Right cardiac atrium (tissue), 5 donors: ENCODE measurements at places on chromosomes 2 and 18.

DNA sequence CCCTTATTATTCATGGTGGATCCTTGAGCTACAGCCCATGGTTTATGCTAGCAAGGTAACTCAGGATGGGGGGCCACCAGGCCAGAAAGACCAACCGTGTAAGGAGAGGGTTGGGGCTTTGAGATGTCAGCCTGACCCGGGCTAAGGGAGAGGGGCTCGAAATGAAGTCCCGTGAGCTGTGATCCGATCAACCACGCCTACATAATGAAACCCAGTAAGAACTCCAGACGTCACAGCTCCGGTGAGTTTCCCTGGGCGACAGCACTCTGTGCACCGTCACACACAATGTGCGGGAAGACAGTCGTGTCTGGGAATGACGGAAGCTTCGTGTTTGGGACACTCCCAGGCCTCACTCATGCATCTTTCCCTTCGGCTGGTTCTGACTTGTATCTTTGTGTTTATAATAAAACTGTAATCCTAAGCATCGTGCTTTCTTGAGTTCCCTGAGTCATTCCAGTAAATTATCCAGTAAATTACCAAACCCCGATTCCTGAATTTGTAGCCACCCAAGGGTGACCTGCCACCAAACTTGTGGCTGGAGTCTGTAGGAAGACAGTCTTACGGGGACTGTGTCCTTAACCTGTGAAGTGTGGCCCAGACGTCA lies 44.2 kb downstream of the CYP27C1 start:
- DNase-seq, result no peak

- DNase-seq, result peak; percentile 92
Observed at GRCh38 chr2:72887032-72887739, at the start of gene SPR. SPR (plus strand) TSS chr2:72887408; CDS start chr2:72887433, 25 bp downstream.

GRCh38 chr2:27221166-27221565 lies 4.0 kb downstream of the CAD start:
- DNase-seq, result no peak

- no peak for DNase-seq
Observed at GRCh38 chr2:120244656-120245519, 7.8 kb upstream of the RALB start.

DNA sequence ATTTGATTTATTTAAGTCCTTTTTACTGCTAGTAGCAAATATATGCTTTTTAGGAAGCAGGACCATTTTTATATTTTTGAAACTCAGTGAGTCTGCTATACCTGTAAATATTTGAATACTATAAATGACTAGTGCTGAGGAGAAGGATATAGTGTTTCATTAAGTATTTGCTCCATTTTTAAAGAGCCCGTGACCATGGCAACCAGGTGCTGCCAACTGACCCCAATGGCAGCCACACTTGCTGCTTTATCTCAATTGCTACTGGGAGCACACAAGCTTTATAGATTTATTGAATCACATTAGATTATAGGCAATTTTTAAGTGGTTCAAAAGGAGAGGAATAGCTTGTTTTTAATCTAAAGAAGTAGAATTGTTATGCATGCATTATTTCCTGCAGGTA lies 142.0 kb downstream of the SCG2 start:
- DNase-seq, result no peak

GRCh38 chr2:96493072-96493471 lies 12.1 kb downstream of the NEURL3 start:
- no peak for DNase-seq

GRCh38 chr2:71474744-71475397 lies 21.5 kb downstream of the DYSF start:
- peak; percentile 70 for DNase-seq

DNA sequence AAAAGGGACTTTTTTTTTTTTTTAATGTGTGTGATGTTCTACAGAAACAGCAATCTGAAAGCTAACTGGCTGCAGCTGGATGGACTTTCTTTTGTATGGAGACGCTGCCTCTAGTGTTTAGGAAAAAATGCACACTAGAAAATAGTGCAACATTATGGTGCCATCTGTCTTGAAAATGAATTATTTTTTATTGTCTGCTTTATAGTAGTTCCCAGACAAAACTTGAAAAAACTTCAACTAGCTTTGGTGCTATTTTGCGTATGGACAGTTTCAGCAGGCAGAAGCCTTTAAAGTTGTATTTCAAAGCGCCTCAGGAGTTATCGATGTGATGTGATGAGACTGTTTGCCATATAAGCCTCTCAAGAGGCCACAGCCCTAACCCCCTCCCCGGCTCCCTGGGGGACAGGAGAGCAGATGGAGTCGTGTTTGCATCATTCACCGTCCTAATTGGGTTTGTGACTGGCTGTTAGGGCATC lies 86.9 kb downstream of the LTBP1 start:
- peak; percentile 49 for DNase-seq

DNA sequence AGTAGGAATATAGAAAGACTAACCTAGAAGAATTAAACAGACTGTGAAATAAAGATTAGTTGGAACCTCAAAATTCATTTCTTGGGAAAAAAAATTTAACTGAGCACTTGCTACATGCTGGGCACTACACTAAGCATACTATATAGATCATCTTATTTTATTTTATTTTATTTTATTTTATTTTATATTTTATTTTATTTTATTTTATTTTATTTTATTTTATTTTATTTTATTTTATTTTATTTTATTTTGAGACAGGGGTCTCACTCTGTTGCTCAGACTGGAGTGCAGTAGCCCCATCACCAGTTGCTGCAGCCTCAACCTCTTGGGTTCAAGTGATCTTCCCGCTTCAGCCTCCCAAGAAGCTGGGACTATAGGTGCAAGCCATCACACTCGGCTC lies 74.5 kb upstream of the DSC1 start:
- DNase-seq, result no peak

DNA sequence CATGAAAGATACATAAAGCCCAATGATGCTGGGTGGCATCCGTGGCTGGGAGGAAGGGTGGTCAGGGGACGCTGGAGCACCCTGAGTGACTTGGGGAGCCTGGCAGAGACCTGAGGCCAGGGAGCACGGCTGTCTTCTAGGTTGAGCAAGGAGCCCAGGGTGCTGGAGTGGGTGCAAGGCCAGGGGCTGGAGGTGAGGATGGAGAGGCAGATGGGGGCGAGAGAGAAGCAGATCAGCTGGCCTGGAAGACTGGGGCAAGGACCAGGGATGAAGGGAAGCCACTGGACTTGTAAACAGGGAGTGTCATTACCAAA lies 52.2 kb downstream of the FAM178B start:
- DNase-seq, result peak; percentile 11

DNA sequence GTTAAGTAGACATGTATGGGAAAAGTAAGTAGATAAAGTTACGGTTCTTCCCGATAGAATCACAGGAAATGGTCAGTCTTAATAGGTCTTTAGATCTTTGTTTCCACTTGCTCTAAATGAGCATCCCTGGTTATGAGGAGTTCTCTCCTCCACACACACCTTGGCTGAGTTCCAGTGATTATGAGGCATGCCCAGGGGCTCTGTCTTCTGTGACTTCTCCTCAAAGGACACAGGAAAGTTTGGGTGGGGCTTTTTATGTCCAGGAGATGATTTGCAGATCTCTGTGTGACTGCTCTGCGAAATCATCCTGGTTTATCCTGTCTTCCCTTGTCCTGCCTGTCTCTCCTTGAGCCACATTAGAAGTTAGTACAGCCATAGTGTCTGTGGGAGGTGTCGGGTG lies 83.9 kb upstream of the EML6 start:
- DNase-seq, result no peak

DNA sequence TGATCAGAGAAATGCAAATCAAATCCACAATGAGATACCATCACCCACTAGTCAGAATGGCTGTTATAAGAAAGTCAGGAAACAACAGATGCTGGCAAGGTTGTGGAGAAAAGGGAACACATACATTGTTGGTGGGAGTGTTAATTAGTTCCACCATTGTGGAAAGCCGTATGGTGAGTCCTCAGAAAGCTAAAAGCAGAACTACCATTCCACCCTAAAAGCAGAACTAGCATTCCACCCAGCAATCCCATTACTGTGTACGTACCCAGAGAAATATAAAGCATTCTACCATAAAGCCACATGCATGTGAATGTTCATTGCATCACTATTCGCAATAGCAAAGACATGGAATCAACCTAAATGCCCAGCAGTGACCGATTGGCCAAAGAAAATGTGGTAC lies 60.7 kb downstream of the ANKRD62 start:
- DNase-seq, result no peak

- DNase-seq, result no peak
Observed at GRCh38 chr2:71990122-71990521, 157.5 kb downstream of the CYP26B1 start.

GRCh38 chr18:35099911-35100310 lies 58.7 kb downstream of the MAPRE2 start:
- no peak for DNase-seq

GRCh38 chr2:136025057-136025973 lies 39.9 kb upstream of the DARS1 start:
- DNase-seq, result peak; percentile 91

GRCh38 chr18:778194-778927 lies 33.7 kb downstream of the YES1 start:
- DNase-seq, result no peak

GRCh38 chr18:22197668-22198067 lies 28.3 kb downstream of the GATA6 start:
- peak; percentile 36 for DNase-seq

- DNase-seq, result no peak
Observed at GRCh38 chr2:120477198-120477597, 131.3 kb downstream of the INHBB start.

DNA sequence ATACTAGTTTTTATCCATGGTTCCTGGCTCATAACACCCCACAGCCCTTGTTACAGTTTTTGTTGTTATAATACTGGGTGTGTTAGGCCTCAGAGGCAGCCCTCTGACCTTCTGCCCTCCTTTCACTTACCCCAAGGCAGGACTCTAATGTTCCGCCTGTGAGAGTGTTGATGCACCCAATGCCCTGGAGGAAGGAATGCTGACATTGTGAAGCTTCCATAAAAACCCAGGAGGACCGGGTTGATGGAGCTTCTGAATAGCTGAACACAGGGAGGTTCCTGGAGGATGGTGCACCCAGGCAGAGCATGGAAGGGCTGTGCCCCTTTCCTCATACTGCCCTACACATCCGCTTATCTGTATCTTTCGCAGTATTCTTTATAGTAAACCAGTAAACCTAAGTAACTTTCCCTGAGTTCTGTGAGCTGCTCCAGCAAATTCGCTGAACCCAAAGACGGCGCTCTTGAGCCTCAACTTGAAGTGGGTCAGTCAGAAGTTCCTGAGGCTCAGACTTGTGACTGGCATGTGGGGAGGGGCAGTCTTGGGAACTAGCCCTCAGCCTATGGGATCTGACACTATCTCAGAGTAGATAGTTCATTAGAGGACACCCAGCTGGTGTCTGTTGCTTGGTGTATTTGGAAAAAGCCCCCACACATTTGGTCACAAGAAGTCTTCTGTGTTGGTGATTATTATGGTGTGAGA lies 10.4 kb downstream of the STON1 start:
- no peak for DNase-seq

DNA sequence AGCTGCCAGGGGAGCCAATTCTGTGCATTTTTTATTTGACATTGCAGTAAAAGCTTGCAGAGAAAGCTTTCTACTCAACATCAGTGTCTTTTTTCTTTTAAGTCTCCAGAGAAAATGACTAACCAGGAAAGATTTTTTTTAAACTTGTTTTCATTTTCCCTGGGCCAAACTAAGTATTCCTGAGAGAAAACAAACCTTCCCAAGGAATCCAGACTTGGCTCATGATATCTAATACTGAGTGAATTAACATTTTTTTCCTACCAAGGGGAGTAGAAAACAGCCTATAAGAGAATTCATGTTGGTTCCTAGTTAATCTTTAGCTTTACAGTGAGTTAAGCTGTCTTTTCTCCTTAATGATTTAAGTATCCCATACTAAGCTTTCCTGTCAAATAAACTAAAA lies 46.7 kb downstream of the DAPL1 start:
- no peak for DNase-seq

GRCh38 chr2:172095146-172095904 lies 7.4 kb downstream of the DLX2 start:
- DNase-seq, result peak; percentile 79

DNA sequence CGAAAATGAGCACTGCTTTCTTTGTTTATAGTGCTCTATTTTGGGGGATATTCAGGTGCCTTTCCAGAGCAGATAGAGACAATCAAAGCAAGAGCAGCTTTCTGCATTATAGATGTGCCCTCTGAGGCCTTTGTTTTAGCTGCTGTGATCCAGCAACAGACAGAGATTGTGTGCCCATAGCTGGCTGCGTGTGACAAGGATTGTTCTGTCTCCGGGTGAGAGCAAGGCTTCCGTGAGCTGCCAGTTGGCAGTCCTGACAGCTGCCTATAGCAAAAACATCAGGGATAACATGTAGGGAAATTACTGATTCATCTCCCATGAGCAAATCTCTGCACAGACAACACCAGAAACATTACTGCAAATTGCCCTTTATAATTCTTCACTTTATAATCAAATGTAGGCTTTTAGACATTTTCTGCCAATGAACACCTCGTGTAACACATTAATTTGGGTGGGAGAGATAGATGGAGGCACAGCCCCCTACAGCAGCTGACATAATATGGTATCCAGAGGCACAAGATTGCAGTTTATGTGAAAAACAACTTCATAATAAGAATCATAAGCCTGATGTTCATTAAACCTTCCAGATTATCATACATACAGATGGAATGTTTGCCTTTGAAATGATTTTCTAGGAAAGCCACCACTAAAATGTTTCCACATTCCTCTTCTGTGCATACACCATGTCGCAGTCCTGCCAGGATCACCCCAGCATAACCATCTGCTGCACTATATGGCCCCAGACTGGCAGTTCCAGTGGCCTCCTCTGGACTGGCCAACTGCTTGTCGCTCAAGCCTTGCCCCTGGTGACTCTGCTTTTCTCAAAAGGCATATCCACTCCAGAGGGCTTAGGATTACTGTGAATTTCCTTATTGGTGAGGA lies 131.2 kb downstream of the TRIB2 start:
- DNase-seq, result no peak

DNA sequence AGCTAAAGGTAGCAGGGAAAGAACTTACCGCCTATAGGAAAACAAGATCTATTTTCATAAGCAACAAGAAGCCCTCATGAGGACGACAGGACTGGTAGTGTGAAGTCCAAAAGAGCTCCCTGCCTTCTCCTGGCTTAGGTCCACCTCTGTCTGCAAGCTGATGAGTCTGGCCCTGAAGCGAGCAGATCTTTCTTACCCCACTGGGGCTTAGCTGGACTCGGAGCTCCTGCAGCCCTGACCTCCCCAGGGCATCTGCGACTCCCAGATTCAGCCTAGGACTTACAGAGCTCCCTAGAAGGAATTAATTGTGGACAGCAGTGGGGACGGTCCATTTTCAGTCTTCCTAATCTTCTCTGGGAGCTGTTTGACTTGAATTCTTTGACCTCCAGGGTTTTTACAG lies 53.7 kb downstream of the MCFD2 start:
- no peak for DNase-seq
